ENCODE measurements at places on chromosomes 1 and 21.

DNA sequence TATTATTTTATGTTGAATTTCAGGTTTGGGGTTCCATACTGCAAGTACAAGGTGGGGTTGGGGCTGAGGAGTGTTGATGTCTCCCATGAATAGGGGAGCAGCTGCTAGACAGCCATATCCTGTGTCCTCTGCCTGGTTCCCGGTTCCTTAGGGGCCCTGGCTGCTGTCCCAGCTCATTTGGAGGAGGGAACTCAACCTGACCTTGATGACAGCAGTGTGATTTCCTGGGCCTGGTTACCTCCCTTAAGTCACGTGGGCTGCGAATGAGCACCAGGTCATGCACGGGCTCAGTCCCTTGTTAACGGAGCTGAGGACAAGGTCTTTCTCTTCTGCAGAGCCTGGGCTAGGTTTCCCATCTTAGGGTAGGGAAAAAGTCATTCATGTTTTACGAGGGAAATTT is 85.1 kb downstream of the MTR start:
- DNase-seq = no peak

- no peak for DNase-seq
Observed at GRCh38 chr1:89670163-89670562, 37.2 kb downstream of the LRRC8C start.

- DNase-seq = no peak
Observed at GRCh38 chr1:95169548-95169947, 52.4 kb downstream of the TLCD4 start.

DNA sequence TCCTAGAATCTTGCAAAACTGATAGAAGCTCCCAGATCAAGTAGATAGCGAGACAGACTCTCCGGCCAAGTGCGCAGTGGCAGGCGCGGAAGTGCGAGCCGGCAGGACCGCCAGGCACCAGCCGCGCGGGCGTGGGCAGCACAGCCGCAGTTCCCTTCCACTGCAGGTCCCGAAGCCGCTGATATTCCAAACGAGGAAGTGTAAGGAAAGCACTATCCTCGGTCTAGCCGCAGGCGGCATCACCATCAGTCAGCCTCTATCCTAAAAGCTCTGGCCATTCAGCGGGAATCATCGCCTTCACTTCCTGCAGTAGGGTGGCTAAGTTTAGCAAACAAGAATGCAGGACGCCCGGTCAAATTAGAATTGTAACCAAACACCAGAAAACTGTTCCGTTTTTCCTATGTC is 710 bp downstream of the GLRX2 start:
- no peak for DNase-seq

DNA sequence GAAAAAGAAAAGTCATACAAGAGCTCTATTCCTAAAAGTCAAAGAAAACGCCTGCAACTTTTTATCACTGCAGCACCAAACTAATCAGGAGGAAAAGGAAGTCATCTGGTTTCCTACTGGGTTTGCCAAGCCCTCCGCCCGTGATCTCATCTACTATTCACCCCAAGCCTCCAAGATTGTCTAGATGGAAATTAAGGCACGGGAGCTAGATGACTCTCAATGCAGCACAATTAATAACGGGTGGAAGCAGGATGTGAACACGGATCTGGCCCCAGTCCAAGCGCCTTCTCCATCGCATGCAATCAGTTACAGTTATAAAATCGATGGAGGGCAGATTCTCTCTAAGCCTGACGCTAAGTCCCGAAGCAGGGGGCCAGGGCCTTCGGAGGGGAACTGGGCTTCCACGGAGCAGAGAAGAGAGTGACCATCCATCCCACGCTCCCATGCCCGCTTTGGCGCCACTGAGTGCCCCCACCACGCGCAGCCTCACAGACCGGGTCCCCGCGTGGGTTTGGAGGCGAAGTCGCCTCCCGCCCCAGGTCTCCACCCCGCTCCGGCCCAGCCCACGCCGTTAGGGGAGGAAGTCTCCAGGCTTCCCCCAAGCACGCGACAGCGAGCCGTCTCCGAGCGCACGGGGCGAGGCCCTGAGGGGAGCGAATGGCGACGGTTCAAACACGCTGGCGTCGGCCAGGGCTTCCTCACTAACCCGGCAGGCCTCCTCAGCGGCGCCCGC is 1.8 kb downstream of the HSF2BP start:
- no peak for DNase-seq

- no peak for DNase-seq
Observed at GRCh38 chr1:154775621-154776605, 94.2 kb downstream of the KCNN3 start.

DNA sequence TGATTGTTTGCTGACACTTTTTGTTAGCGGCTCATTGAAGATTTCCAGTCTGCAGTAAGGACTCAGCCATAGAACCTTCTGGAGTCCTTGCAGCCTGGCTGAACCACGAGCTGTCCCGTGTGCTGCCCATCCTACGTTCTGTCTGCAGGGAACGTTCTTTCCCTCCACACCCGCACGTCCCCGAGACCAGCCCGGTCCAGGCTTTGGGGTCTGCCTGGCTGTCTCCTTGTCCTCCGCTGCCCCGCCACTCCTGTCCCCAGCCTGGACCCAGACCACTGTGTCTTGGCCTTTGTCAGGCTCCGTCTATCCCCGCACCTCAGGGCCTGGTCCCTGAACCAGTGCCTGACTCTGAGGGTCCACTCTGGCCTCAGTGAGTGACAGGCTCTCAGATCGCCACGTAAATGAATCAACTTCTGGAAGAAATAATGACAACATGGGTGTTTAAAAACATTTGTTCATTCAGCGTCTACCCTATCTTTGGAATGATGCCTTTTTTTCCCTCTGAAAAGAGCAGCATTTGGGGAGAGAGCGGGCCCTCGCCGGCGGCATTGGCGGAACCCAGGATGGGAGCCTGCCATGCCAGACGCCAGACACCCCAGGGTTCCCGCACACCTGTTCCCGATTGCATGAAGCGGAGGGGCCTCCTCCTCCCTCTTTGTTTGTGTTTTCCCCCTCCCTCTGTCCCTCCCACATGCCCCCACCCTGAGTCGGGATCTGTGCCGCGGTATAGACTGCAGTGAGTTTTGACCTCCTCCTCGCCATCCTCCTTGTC is 43.9 kb upstream of the C1orf174 start:
- no peak for DNase-seq

DNA sequence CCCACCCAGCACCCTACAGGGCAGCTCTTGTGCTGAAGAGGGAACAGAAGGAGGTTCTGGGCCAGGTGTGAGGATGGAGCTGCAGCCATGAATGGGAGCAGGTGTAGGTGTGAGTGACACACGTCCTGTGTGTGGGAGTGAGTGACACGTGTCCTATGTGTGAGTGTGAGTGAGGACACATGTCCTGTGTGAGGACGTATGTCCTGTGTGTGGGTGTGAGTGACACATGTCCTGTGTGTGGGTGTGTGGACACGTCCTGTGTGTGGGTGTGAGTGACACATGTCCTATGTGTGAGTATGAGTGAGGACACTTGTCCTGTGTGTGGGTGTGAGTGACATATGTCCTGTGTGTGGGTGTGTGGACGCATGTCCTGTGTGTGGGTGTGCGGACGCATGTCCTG is 26.4 kb downstream of the MEGF6 start:
- DNase-seq = no peak

DNA sequence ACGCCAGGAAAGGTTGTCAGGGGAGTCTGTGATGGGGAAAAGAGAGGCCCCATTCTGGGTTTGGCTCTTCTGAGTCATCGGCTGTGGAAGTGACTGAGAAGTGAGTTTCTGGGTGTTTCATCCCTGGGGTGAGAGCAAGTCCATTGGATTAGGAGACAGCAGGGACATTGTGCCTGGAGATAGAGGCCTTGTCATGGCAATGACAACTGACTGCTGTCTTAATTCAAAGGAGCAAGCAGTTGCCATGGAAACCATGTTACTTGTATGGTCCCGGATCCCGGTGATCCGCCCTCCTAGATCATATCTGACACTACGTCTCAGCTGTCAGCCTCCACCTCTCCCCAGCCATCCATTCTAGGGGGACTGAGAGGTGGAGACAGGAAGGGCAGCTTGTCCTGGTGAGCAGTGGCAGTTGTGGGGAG is 34.4 kb downstream of the KIAA0040 start:
- no peak for DNase-seq

DNA sequence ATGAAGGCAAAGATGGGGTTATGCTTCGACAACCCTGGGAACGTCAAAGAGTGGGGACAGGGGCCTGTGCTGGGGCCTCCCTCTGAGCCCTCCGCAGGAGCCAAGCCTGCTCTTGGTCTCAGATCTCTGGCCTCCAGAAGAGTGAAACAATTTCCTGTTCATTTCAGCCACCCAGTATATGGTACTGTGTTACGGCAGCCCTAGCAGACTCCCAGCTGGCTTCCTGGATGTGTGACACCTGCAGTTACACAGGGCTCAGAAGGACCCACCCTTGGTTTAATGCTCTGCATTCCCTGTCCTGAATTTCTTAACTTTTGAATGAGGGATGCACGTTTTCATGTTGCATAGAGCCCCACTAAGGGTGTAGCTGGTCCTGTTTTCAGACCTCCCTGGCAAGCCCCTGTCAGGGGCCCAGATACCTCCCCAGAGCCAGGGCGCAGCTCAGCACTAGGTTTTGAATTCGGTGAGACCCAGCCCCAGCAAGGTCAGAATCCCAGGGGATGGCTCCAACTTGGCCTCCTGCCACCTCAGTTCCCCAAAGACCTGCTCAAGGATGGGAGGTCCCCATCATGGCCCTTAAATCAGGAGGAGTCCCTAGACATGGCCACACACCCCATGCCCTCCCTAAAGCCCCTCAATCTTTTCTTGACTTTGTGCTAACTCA is 79.0 kb upstream of the IFFO2 start:
- DNase-seq = no peak

DNA sequence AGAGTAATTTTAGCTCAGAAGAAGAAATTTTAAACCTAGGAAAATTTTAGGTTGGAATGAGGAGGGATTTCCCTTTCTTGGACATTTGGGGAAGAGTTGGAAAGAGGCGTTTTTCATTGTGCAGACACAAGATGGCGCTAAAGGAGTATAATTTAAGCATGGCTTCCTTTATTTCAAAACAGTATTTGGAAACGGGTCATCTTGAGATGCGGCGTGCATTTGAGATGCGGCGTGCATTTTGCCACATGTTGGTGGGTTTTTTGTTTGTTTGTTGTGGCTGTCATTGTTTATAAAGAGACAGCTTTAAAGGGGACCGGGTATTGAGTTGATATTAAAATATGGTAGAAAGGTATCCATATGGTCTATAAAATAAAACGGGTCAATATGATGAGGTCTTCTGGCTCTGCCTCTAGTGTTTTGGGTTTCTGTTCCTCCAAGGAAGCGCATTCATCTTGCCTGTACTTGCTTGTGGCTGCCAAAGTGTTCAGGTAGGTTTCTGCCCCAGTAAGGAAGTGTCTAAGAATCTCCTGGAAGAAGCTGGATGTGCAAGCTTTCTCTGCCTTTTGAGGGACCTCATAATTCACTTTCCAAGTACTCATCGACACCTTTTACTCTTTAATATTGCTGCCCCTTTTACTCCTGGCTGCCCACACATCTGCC is 210.3 kb downstream of the SLC35F3 start:
- peak; percentile 46 for DNase-seq

- DNase-seq = no peak
Observed at GRCh38 chr1:171177261-171177660, 7.8 kb upstream of the FMO2 start.

DNA sequence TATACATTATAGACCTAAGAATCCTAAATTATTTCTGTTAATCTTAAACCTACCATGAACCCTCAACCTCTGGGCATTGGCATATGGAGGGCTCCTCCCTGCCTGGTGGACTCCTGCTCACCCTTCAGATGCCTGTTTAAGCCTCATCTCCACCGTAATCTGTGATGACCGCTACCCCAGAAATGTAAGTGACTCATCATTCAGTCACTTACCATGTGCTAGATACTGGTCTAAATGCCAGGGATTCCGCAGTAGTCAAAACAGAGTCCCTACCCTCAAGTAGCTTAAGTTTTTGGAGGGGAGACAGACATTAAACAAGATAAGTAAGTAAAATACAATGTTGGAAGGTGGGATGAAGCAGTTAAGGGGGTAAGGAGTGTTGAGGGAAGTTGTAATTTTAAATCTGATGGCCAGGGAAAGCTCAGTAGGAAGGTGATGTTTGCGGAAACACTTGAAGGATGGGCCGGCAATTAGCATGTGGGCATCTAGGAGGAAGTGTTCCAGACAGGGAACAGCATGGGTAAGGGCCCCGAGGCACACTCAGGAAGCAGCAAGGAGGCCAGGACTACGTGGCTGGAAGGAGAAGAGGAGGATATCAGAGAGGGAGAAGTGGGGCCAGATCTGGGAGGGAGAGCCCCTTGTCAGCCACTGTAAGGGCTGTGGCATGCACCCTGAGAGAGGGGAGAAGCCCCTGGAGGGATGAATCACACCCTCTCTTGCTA is 141.7 kb upstream of the HOOK1 start:
- no peak for DNase-seq

GRCh38 chr1:150159550-150159949 is 9.8 kb downstream of the PLEKHO1 start:
- no peak for DNase-seq

- no peak for DNase-seq
Observed at GRCh38 chr1:169526120-169526832, 40.5 kb upstream of the SLC19A2 start.

- DNase-seq = no peak
Observed at GRCh38 chr1:110502402-110503151, 16.4 kb downstream of the KCNA10 start.

DNA sequence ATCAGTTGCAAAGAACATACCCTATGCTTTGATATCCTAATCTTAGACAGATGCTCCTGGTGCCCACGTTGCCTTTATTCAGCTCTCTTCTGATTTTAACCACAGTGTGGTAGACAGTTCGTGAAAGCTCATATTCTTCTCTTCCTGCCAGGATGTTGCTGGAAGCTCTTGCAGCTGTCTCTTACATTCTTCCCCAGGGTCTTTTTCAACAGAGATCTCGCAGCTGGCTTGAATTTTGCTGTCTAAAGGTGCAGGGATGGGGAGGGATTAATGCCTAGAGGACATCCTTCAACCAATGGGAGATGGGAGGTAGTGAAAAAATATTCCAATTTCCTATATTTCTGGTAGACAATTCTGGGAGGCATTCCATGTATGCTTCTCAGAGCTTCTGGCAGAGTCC is 150.0 kb upstream of the APP start:
- DNase-seq = peak; percentile 39

DNA sequence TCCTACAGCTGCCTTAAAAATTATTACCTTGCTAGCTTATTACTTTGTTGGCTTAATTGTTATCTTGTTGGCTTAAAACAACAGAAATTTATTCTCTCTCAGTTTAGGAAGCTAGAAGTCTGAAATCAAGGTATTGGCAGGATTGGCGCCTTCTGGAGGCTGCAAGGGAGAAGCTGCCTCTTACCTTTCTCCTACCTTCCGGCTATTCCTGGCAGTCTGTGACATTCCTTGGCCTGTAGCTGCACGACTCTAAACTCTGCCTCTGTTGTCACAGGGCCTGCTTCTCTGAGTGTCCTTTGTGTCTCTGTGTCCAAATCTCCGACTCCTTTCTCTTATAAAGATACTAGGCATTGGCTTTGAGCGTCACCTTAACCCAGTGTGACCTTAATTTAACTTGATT is 579.9 kb upstream of the B3GALT2 start:
- DNase-seq = no peak
